Coronary artery (tissue), 2 donors: ENCODE measurements at places on chromosomes 1 and 21.
A peak's percentile ranks its signal among the peaks of the same experiment; 100 is the strongest.

DNA sequence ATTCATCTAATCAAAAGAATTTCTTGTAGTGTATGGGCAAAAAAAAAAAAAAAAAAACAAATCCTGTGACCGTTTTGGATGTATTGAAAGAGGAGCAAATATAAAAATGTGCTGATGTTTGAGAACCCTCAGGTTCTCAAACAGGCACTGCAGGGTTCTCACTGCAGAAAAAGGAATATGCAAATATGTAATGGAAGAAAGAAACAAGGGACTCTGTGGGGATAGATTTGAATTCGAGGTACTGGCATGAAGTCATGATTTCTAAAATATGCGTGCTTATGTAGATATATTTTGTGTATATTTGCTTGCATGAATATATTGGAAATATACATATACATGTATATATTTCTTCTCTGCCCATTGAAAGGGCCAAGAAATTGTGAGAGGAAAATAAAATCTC lies 365.0 kb upstream of the RUNX1 start:
- DNase-seq, result no peak

GRCh38 chr1:68162761-68163160 lies 69.6 kb downstream of the WLS start:
- DNase-seq, result no peak

DNA sequence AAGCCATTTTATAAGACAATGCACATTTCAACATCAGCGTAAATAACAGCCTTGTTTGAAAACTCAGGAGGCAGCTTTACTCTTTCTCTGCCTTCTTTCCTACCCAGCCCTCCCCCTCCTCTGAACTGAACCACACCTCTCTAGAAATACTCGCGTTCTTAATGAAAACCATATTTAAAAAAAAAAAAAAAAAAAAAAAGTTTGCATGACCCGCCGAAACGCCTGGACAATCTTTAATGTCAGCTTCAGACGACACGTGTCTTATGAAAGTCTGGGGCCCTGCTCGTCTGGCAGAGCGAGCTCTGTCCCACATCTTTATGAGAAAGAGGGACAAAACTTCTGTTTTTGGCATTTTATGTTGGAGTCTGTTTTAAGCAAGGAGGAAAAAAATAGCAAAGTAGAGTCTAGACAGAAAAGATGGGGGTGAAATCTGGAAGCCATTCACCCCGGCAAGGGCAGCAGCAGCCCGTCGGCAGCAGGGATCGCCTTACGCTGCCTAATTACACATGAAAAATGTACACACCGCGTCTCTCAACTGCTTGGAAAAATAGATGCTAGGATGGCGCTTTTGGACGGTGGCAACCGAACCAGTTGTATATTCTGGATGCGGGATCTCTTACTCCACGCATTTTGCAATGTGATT lies 130.4 kb upstream of the ETS2 start:
- no peak for DNase-seq

DNA sequence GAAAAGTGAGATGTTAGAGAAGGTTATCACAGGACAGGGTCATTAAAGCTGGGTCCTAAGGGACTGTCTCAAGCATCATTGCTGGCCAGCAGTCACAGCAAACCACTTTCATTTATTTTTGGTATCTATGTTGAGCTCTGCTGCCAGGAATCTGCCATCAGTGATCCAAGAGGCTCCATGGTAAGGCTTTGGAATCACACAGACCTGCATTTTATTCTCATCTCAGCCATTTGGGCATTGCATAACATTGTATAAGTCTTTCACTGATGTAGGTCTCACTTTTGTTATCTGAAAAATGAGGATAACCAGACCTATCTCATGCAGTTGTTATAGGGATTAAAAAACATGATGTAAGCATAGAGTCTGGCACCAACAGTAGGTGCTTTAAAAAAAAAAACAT lies 77.5 kb downstream of the OMA1 start:
- DNase-seq, result no peak

- no peak for DNase-seq
These were observed 14.4 kb downstream of the DR1 start for GRCh38 chr1:93360111-93360510.

DNA sequence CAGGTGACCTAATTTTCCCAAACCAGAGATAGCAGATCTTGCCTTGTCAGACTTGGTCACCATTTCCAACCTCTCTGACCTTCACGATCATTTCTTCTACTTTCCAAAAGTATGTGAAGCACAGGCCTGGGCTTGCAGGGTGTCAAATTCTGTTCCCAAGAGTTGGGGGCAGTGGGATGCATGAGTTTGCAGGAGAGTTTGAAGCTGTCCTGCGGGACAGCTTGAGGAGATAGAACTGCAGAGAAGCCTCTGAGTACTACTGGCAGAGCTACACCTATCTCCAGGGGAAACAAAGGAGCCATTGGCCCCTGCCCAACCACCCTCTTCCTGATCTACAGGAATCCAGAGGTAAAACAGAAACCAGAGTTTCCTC lies 11.3 kb downstream of the TXNIP start:
- DNase-seq, result peak; percentile 72

DNA sequence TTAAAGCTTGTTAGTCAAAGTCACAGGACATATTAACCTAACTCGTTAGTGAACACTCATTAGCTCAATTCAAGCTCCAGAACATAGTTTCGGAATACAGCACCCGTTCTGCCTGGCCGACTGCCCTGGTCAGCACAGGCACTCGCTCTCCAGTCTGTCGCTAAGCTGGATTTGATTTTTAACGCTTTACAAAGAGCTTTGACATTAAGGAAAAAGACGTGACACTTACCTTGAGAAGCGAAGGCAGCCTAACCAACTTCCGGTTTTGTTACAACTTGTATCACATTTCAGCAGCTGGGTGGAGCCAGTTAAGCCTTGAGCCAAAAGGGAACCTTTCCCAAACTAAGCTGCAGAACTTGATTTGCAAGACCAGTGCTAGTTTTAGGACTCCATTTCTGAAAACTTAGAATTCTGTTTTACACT lies at the start of gene FRRS1:
Gene FRRS1 (minus strand): TSS at position 258 of the 423 bp plus-strand sequence. CDS start 17,867 bp downstream, outside the sequence.
- DNase-seq, result no peak
